ENCODE measurements at places on chromosomes 2 and 18.

DNA sequence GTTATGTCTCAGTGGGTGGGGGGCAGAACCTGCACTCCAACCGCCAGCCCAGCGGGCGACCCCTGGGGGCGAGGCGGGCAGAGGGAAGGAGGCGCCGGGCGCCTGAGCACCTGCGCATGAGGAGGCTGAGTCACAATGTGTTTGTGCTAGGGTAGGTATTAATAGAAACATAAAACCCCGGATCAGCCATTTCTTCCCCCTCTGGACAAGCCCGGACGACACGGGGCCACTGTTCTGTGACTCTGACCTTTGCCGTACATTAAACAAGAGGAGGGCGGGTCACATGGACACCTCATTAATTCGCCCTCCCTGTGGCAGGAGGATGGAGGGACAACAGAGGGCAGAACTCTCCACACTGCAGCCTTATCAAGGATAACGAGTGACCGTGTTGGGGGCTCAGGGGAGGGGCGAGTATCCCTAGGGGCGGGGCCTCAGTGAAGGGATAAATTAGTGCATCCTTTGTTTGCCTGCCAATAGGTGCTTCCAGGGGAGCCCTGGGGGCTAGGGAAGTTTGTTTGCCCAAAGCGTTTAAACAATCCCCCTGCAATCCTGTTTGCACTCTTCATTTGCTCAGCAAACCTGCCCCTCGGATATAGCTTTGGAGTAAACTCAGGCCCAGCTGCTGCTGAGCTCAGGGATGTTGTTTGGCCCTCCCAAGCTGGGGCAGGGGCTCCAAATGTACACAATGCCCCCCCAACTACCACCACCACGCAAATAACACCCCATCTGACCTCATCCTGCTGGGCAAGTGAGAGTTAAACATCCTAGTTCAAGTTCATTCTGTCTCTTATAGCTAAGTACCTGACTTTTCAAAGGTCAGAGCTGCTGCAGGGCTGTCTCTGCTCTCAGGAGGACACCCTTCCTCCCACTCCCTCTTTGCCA is 171.2 kb upstream of the GLI2 start:
- DNase-seq: no peak

GRCh38 chr2:220226076-220226475 is 598.6 kb downstream of the SLC4A3 start:
- no peak for DNase-seq

- DNase-seq: no peak
Measured at GRCh38 chr2:6960659-6961058, 43.4 kb downstream of the RNF144A start.

DNA sequence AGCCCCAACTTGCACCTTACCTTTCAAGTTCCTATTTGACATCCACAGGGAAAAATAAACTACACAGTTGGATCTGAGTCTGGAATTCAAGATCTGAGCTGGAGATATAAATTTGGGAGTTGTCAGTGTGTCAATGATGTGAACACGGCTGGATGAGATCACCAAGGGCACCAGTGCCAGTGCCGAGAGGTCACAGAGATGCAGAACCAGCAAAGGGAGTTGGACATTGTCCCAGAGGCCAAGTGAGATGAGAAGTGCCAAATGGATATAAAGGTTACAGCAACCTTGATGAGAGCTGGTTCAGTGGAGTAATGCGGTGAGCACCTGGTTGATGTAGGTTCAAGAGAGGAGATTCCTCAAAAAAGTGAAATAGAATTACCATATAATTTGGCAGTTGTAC is 24.8 kb downstream of the LRRFIP1 start:
- DNase-seq: no peak

- DNase-seq: no peak
Measured at GRCh38 chr18:61606068-61606660, 272.9 kb downstream of the CDH20 start.

- no peak for DNase-seq
Measured at GRCh38 chr2:183946193-183946592, 652.1 kb upstream of the ZNF804A start.
